MM.1S (cell line): ENCODE measurements at places on chromosomes 7 and 10.

- DNase-seq: no peak
Observed at GRCh38 chr10:42953684-42954674, 122.9 kb upstream of the RET start.

GRCh38 chr7:155804431-155804831 is 7.8 kb downstream of the SHH start:
- no peak for DNase-seq

DNA sequence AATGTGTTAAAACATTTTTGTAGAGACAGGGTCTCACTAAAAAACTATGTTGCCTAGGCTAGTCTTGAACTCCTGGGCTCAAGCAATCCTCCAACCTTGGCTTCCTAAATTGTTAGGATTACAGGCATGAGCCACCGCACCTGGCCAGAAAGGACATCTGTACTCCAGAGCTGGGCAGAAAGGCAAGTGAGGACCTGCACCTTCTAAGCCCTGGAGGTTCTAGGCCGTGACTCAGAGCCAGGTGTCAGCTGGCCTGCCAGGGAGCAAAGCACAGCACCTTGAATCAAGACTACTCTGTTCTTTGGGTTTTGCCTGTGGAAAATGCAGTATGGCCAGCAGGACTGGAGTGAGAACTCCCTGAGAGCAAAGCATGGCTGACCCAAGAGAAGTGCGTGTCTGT is 396.5 kb downstream of the ADRA2A start:
- no peak for DNase-seq

- peak; percentile 72 for DNase-seq
Observed at GRCh38 chr7:91995391-91996105, 54.9 kb downstream of the AKAP9 start.

- DNase-seq: no peak
Observed at GRCh38 chr10:88592381-88592780, 5.8 kb downstream of the LIPJ start.
